B cell (primary cell): ENCODE measurements at places on chromosomes 6 and 20. TPM values are rescaled to one million over a fixed set of nuclear protein-coding genes. Genes with fewer than 3 reads are reported as not detected.

DNA sequence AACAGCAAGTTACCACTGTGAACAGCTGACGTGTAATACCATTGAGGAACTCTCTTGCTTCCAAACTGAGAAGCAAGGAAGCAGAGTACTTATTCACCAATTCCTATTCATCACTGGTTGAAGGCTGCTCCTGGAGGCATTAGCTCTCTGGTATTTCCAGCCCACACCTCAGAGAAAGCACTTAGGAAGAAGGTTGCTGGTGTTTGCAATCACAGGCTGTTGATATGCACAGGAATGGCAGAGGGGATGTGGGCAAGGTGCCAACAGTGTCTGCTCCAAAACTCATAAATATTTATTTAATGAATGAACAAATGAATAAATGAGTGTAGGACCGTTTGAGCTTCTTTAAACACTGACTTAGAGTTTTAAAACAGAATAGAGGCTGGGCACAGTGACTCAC lies 6.9 kb upstream of the RRBP1 start:
- DNase-seq, result no peak

The TGM3 gene
- not detected in 2 replicates for polyA plus RNA-seq

DNA sequence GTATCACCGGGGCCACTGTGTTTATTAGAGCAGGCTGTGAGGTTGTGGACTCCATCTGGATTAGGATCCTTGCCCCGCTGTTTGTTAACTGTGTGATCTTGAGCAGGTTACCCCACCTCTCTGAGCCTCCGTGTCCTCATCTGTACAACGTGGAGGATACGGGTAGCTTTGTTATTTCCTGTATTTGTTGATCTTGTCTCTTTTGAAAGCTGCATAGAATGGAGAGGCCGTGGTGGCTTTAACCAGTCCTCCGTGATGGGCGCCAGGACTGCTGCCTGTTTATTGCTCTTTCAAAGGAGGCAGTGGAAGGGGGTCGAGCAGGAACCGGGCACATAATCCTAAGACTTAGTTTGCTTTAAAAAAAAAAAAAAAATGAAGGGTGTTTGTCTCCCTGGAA lies 22.9 kb downstream of the BCAS4 start:
- DNase-seq, result no peak

The LZTS3 gene
- 2.3 and 12.7 TPM in 2 replicates for polyA plus RNA-seq

- DNase-seq, result peak; percentile 89
Observed at GRCh38 chr6:137927777-137928218, 60.7 kb downstream of the TNFAIP3 start.

DNA sequence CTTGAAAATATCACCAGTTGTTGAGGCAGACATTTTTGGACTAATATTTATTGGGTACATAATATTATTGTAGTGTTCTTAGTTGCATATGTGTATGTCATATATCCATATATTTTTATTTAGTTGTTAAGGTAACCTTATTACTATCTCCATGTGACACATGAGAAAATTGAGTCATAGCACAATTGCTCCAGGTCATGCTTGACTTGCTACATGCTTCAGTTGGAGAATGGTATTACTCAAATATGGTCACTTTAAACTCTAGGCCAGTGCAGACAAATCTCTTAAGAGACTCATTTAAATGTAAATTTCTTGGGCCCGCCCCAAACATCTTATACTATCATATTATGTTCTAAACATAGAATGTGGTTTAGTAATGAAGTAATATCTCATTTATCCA lies 246.1 kb downstream of the RIMS1 start:
- no peak for DNase-seq

DNA sequence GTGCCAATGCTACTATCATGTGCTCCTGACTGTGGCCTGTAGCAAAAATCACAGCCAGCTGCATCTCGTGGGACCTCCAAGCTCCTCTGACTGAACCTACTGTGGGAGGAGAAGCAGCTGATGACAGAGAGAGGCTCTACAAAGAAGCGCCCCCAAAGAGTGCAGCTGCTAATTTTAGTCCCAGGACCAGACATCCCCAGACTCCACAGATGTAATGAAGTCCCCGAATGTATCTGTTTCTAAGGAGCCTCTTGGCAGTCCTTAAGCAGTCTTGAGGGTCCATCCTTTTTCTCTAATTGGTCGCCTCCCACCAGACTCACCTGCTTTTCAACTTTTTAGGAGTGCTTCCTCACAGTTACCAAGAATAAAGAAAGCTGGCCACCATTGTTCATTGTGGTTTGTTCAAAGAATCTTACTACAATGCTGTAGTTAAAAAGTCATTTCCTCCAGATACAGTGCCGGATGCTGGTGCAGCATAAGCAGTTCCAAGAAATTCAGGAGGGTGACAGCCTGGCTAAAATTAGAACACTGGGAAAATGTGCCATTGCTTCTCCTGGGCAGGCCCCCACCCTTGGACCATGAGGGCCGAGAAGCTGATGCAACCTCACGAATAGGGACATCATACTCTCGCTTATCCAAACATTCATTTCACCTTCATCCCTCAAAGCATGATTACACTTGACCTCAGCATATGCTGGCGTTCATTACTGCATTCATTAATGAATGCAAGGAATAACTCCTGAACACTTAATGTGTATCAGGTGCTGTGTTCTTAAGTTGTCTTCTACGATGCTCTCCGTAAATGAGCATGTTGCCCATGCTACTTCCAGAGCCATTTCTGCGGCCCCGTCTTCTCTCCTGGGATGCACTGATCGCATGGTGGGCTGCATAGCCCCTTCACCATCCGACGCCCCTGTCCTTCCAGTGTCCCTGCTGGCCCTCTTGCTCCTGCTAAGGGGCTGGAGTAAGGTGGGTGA lies 66.4 kb downstream of the LY86 start:
- DNase-seq, result no peak

GRCh38 chr6:118317581-118318563 lies 230.2 kb upstream of the PLN start:
- no peak for DNase-seq

GRCh38 chr6:19209202-19209601 lies 628.0 kb upstream of the ID4 start:
- no peak for DNase-seq

The NKX2-4 gene
- not detected in 2 replicates for polyA plus RNA-seq

DNA sequence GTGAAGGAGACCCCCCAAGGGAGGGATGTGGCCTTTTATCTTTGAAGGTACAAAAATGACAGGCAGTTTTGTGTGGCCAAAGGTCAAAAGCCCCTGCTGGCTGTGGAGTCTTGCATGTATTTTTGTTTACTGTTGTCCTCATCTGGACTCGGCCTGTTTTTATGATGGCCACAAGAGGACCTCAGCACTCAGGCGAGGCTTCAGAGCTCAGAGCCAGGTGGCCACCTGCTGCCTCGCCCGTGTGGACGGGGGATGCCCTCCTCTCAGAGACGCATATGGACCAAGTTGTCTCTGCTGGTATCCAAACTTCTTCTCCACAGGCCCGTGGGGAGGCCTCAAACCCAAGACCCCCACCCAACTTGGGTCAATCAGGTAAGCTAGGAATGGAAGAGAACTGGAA lies 118.2 kb downstream of the DACT2 start:
- no peak for DNase-seq

DNA sequence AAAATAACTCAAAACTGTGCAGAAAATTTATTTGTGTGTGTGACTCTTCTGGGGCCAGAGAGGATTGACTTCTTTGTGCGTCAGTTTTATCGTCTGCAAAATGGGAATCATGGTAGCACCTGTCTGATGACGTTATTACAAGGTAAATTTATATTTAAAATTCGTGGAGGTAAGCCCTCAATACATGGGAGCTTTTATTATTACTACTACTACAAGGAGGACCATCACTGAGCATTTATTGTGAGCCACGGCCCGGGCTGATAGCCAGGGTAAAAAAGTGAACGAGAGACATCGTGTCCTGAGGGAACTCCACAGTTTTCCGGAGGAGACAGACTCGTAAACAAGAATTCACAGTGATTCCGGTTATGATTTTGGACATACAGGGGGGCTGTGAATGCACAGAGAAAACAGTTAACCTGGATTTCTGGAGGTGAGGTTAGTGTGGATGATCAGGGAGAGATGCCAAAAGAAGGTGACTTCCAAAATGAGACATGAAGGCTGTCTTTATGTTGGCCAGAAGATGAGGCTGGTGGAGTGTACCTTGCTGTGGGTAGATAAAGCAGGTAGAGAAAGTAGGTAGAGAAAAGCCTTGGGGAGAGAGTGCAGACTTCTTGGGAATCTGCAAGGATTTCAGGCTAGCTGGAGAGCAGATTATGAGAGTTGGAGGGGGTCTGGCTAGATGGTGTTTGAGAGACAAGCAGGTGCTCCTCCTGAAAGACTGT lies 10.6 kb upstream of the SERINC3 start:
- peak; percentile 16 for DNase-seq

The TREML2 gene
- polyA plus RNA-seq, result 47.7 and 51.1 TPM in 2 replicates

GRCh38 chr20:6765469-6766058 lies 1.9 kb upstream of the BMP2 start:
- peak; percentile 23 for DNase-seq

DNA sequence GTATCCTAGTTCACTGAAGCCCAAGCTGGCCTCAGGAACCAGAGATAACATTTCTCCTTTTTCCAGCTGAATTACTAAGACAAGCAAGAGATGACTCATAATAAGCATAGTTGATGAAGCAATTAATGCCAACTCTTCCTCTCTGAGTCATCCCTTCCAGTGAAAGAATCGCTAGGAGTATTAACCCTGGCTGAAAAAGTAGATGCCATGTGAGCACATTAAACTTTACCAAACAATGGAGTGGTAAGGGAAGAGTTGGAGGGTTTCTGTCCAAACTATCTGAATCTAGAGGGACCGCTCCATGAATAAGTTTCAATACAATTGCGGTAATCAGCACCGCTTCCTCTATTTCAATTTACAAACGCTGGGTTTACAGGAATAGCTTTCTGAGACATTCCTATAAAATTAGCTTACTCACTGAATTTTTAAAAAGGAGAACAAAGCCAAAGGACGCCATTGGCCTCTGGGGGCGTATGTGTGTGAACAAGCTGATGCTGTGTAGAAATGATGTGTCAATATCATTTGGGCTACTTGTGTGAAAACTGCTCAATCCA lies 48.3 kb downstream of the ATXN1 start:
- peak; percentile 42 for DNase-seq

GRCh38 chr20:7926767-7927166 lies 13.5 kb downstream of the HAO1 start:
- no peak for DNase-seq

DNA sequence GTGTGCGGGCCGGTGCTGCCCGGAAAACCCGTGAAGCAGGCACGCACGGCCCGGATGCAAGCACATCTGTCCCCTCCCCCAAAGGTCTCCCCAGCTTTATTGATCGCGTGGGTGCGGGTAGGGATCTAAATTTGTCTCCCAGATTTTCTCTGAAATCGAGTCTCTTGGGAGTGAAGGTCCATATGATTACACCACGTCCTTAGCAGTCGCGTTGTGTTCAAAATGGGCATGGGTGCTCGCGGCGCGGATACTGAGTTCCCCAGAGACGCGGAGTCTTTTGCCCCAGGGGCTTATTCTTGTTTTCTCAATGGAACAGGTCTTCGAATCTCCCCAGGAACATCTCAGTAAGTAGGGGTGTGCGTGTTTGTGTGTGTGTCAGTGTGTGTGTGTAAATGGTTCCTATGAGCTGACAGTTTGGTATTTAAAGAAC lies 2.8 kb upstream of the ZNF292 start:
- DNase-seq, result no peak

The HLA-DQB1 gene
- polyA plus RNA-seq, result 181 and 986 TPM in 2 replicates

DNA sequence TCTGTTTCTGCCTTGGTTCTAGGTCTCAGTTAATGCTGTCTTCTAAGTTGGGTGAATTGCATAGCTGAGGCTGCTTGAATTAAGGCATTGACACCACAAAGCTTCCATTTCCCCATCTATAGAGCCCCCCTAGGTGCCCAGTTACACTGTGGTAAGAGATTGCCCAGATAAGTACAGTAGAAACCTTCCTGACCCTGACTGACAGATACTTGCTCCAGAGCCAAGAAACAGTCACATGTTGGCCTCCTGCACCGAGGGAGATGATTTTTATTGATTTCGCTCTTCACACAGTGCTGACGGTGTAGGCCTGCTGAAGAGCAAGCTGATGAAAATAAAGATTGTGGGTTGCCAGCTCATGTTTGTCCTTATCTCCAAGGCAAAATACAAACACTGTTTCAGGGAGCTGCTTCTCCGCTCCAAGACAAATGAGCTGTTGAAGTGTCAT lies 67.9 kb downstream of the TRMT11 start:
- DNase-seq, result no peak

GRCh38 chr6:169858293-169858934 lies 107.0 kb downstream of the ERMARD start:
- no peak for DNase-seq

The FABP7 gene
- not detected in 2 replicates for polyA plus RNA-seq

DNA sequence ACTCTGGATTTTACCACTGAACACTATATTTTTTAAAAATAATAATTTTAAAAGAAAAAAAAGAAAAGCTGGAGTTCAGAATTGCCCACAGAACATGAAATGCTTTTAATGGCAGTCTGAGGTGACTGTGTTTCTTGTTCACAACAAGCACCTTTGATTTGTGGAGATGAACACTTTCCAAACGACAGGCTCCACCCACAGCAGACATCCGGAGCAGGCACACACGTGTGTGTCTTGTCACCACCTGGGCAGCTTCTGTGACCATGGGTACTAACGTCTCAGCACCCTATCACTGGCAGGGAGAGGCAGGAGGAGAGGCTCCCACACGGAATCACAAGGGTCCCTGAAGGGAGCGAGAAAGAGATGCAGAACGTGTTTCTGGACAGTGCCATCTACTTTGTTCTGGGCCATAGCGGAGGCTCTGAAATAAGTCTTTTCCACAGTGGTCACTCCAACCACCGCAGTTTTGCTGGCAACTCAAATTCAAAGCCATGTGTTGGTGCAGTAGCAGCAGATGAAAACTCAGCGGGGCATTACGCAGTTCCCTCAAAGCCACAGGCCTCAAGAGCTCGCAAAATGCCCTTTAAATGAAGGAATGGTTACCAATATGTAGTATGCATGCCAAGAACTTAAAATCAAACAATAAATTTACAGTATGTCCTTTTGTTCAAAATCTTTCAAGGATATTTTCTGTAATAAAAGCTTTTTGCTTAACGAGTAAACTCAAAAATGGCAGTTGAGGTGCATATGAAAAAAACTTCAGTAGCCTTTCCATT lies 242.2 kb downstream of the FOXC1 start:
- no peak for DNase-seq

The DPPA5 gene
- not detected in 2 replicates for polyA plus RNA-seq

The PEX3 gene
- polyA plus RNA-seq, result 5.5 and 9.3 TPM in 2 replicates
